ENCODE measurements at places on chromosomes 2 and 18. TPM values are rescaled to one million over a fixed set of nuclear protein-coding genes. Genes with fewer than 3 reads are reported as not detected.

Gene NTSR2
- polyA plus RNA-seq, result not detected

Gene RPRD1A
- polyA plus RNA-seq, result 68.6 TPM

Gene RPIA
- polyA plus RNA-seq, result 35.6 TPM

Gene EHD3
- 30.2 TPM for polyA plus RNA-seq

Gene FAM161A
- 35.7 TPM for polyA plus RNA-seq

Gene TMEM37
- 63.1 TPM for polyA plus RNA-seq

Gene LDAH
- 32.9 TPM for polyA plus RNA-seq

- DNase-seq, result no peak
These were observed 103.4 kb upstream of the ITGA6 start for GRCh38 chr2:172323861-172324597.

GRCh38 chr18:41197967-41198366 is 757.1 kb upstream of the PIK3C3 start:
- DNase-seq, result no peak

GRCh38 chr2:43179942-43180341 is 46.5 kb downstream of the ZFP36L2 start:
- no peak for DNase-seq

DNA sequence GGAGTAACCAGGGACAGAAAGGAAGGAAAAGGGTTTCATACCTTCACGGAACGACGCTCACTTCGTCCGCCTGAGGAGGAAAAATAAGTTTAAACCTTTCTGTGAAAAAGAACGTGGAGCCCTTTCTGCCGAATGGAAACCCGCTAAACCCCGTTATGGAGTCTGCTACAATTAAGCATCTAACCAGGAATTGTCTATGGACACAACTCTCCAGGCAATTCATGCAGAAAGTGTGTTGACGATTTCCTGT is 528 bp upstream of the PPP4R3B start:
- DNase-seq, result peak; percentile 35

DNA sequence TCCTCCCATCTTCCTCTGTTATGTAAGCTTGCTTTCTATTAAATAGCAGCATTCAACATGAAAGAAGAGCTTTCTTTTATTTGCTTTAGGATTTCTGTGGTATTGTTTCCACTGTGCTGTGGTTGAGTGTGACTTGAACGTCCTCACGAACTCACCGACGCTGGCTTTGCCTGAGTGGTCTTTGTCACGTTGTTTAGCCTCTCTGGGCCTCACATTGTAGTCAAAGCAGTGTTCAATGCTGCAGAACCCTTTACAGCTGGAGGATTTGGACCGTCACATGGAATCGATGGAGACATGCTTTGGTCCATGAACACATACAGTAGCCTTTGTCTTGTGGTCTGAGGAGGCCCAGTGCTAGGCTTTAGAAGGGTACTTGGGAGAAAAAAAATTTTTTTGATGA is 66.3 kb downstream of the TANC1 start:
- DNase-seq, result no peak

DNA sequence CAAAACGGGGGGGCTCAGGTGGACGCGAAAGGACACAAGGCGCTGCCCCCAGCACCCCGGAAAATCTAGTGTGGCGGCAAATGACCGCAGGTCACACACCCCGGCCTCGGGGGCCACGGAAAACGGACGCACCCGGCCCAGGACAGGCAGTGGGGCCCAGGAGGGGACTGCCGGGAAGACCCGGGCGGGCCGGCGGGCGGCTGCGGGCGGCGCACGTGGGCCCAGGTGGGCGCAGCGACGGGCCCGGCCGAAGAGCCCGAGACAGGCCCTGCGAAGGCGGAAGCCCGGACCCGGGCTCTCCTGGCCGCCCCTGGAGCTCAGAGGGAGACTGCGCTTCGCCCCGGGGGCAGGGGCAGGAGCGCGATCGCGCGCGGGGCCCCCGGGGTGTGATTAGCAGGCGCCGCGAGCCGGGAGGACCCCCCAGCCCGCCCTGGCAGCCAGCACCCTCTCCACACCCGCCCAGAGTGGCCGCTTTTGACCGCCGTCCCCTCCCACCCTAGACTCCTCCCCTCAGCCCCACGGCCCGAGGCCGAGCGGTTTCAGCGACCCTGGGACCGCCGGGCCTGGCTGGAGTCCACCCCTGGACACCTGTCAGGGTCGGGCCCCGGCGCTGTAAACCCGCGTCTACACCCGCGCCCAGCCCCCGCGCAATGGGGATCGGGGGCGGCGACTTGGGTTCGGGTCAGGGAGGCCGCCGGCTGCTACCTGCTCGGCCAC is 773 bp downstream of the MBP start:
- no peak for DNase-seq

GRCh38 chr2:223781560-223781959 is 55.8 kb downstream of the AP1S3 start:
- DNase-seq, result no peak

DNA sequence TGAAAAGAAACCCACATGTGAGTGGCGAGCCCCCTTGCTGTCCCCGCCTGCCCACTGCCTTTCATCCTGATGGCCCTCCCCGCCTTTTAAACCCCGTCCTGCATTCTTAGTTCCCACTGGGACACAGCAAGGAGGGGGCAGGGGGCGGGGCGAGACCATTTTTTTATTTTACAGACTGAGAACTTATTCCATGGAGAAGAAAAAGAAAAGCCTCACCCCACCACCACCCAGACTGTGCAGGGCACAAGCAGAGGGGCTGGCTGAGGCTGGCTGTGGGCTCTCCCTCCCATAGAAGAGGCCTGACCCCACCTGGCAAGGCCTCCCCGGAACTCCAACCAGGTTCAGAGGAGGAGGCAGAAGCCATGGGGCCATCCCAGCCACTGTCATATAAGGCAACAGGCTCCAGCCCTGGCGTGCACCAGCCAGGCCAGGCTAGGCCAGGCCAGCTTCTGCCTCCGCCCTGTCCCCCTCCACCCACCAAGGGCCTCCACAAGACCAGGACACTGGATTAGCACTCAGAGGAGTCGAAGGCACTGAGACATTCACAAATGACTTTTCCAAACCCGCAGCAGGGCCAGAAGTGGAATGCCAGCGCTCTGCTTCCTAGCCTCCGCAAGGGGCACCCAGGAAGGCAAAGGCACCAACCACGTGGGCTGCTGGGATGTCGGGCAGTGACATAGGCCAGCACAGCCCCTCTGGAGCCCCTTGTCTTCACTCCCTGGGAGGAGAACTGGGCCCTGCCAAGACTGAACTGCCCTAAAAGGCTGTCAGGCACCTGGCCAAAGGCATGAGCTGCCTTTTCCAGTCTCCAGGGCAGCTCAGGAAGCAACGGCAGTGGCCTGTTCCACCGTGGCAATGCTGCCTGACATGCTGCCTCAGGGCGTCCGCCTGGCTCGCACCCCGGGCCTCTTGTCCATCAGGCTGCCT is 37.5 kb upstream of the SEMA4C start:
- no peak for DNase-seq

- no peak for DNase-seq
These were observed 70.3 kb downstream of the LNPK start for GRCh38 chr2:175931805-175932204.

DNA sequence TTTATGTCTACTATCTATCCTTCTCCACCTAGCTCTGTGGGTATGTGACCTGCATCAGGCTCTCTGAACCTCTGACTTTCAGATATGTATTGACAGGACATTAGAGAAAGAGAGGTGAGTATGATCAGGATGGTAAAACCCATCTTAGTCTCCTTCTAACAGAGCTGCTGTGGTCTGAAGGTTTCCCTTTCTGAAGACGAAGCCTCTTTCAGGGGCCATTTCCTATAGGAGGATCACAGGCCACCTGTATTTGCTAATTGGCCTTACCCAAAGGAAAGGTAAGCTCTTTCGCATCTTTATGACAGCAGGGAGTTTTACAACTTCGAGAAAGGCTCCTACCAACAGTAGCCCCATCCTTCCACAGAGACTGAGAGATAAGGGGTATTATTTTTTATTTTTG is 442.9 kb downstream of the KCNJ3 start:
- DNase-seq, result no peak

DNA sequence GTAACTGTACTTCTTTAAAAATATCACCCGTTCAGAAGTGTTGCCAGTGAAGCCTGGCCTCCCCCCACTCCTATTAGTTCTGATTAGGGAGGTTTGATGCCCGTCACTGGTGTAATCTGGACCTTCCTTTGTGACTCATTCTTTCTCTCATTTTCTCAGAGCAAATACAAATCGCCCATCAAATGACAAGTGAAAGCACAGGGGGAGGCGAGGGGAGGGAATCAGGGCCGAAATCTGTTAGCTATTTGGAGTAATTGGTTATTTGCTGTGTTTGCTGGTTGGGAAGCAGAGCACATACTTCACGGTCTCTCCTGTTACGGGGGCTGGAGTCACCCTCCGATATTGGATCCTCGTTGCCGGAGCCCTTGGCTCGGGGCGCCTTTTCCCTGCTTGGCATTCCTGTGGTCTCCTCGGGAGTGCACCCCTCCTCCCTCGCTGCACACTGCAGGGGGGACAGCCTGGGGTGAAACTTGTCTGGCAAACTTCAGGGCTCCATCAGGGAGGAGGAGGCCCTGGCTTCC is 178.1 kb downstream of the DYSF start:
- DNase-seq, result no peak

GRCh38 chr2:222105046-222105445 is 193.8 kb downstream of the PAX3 start:
- DNase-seq, result no peak

DNA sequence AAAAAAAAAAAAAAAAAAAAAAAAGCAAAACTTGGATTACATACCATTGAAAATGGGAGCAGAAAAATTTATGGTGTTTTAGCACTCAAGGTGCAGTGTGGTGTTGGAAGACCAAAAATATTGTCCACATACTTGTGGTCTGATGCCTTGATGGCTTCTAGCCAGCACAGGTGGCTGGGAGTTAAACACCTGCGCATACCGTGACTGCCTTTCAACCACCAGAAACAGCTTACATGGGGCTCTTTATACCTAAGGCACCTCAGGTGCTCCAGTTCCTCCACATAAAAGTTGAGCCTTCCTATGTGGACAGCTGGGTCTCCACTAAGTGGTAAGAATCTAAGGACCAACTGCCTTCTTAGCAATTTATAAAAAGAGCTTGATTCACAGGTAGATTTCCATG is 802.6 kb upstream of the CELF4 start:
- no peak for DNase-seq
